NCI-H1105 treated with DMSO at 0.1 percent for 48 hours (cell line): ENCODE measurements at places on chromosomes 7 and 10.

GRCh38 chr7:36820527-36821170 lies 96.4 kb upstream of the AOAH start:
- no peak for DNase-seq

- DNase-seq = no peak
Observed at GRCh38 chr10:11699550-11700097, 42.6 kb upstream of the ECHDC3 start.

- no peak for DNase-seq
Observed at GRCh38 chr10:6068422-6068821, 6.3 kb upstream of the IL2RA start.

DNA sequence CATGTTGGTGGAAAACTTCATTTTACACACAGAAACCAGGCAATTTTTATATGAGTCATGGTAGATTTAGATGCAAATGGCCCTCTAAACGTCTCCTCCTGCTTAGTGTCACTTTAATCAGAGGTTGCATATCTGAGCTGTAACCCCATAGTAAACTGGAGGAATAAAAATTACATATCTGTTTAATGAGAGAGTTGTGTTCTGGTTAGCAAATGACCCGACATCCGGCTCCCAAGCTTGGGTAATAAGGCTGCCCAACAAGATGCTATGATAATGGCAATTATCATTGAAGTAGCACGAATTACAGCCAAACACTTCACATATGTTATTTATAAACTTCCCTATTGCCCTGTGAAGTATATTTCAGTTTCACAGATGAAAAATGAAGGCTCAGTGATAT lies 10.6 kb upstream of the ADAM12 start:
- DNase-seq = no peak

DNA sequence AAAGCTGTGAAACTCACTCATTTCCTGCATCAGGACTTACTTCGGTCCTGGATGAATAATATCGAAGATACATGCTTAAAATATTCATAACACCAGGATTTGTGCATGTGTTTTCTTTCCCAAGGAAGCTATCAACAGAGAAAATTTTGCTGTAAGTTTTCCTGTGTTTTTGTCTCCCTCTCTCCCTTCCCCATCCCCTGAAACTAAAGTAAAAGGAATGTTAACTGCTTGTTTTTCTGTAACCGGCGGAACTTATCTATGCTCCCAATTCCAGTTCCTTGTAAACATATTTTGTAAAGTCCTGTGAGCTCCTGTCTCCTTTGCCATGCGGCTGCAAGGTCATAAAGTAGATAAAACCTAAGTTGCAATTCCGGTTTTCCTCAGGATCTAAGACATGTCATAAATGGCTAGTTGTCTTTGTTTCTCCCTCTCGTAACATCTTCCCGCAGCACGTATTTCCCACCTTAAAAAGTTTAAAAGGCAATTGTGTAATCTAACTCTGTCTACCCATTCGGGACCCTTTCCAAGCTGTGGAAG lies 79.0 kb upstream of the POM121L12 start:
- DNase-seq = no peak
